EH (cell line): ENCODE measurements at places on chromosomes 2 and 18.

GRCh38 chr2:99942561-99943347 lies 199.6 kb downstream of the AFF3 start:
- no peak for DNase-seq

GRCh38 chr18:58388736-58389135 lies 240.2 kb downstream of the ALPK2 start:
- DNase-seq = no peak

GRCh38 chr2:212945526-212945925 lies 205.9 kb downstream of the IKZF2 start:
- no peak for DNase-seq

DNA sequence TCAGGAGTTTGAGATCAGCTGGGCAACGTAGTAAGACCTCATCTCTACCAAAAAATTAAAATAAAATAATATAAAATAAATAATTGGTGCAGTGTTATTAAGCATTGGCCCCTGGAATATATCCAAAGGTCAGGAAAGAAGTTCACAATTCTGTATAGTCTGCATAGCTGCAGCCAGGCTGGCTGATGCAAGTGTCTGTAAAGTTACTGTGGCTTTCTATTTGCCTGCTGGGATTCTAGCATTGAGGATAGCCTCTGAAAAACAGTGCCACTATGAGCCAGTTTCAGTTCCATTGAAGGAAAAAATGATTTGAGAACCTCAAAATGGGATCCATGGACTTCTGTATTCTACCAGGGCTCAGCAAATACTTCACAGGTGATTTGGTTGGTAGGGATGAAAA lies 208.6 kb downstream of the PARD3B start:
- peak; percentile 61 for DNase-seq

DNA sequence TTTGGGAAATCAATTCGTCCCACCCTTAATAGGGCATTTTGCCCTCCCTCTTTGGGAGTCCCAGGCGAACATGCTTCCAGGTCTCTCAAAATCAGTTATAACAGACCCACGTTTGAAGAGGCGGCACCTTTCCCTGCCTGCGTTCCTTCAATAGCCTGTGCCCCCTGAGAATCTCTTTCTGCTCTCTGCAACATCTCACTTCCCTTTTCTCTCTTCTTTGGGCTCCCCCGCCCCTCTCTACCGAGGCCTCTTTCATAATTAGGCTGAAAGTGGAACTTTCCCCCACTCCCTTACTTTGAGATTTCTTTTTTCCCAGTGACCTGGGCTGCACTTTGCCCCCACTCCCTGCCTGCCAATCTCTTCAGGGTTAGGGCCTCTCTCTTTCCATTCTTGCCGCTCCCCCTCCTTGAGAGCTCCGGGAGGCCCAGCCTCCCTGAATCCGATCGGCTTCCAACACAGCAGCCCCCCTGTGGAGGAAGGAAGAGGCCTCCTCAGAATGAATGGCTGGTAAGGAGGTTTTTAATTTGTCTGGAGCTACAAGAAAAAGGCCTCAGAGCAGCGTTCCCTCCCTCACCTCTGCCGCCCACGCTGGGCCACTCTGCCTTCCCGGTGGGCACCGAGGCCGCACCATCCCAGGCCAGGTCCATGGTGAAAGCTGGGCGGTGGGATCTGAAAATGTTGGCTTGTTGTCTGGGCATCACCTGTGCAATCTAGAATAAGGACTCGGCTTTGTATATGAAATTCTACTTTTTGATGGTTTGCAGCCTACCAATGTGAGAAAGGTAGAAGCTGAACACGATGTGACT lies 162.6 kb upstream of the SIX3 start:
- DNase-seq = no peak

- peak; percentile 72 for DNase-seq
These were observed 205.1 kb upstream of the NRP2 start for GRCh38 chr2:205477016-205477705.

- DNase-seq = peak; percentile 27
These were observed 411 bp downstream of the NARS1 start for GRCh38 chr18:57621246-57621604.

GRCh38 chr2:48870503-48870902 lies 115.0 kb upstream of the LHCGR start:
- DNase-seq = no peak

- DNase-seq = no peak
These were observed 26.2 kb upstream of the TTN start for GRCh38 chr2:178833382-178833781.

DNA sequence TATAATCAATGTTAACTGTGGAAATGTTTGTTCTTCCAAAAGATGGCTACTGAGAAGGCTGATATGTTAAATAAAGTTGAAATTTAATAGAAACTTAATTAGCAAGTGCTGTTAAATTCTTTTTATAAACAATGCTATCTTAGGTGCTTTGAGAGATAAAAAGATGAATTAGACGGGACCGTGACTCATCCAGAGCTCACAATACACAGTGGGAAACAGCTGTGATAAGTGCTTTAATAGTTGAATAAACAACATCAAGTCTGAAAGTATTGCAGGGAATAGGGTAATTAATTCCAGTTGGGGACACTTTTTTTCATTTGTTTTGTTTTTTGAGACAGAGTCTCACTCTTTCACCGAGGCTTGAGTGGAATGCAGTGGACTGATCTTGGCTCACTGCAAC lies 85.5 kb upstream of the DTNA start:
- no peak for DNase-seq

GRCh38 chr2:236745420-236746210 lies 176.0 kb downstream of the ACKR3 start:
- peak; percentile 82 for DNase-seq
